Cortex of kidney (tissue), 1 donor: ENCODE measurements at places on chromosomes 12 and 14.

- no peak for DNase-seq
Measured at GRCh38 chr12:55676707-55677106, 31.0 kb downstream of the ITGA7 start.

DNA sequence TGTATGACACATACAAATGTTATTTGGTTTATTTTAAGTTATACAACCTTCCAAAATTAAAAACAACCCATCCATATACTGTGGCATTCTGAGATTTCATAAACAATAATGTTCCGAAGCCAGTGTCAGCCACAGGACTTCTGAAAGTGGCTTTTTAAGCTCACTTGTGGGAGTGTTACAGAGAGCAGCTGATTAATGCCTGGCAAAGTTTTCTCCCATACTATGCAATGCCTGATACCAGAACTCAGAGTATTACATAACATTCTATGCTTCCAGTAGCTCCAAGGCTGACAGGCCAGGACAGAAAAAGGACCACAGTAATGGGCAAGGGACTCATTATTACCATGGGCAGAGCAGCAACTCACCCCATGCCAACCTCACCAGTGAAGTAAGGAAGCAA, 29.3 kb downstream of the NELL2 start:
- no peak for DNase-seq

GRCh38 chr12:5294274-5295070, 137.4 kb upstream of the NTF3 start:
- no peak for DNase-seq

- no peak for DNase-seq
Measured at GRCh38 chr12:76489737-76490136, 69.8 kb downstream of the OSBPL8 start.

GRCh38 chr14:103899316-103899715, 28.9 kb upstream of the TDRD9 start:
- no peak for DNase-seq

DNA sequence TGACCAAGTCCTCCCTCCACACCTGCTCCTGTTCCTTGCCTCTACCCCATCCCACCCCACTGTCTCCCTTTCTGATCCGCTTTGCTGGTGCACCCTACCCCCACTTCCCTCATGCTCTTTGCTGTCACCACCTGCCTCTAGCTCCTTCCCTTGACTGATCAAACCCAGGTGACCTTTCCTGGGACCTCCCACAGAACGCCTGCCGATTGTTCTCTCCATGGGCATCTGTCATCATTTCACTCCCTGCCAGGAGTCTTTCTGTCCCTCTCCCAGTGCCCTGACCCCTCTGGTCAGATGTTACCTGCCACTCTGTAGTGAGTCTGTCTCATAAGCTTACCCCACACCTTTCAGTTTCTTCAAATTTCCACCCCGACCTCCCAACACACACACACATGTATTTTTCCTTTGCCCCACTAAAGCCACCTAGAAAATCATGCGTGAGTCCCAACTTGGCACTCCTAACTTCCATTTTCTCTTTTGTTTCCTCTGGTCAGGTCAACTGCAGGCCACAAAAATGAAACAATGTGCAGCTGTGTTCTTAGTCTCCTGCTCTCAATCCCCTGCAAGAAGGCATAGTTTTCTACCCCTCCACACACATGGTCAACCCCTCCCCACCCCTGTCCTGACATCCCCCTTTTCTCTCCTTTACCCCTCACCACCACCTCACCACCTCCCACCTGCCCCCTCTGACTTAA, 229.8 kb downstream of the DPF3 start:
- no peak for DNase-seq

- no peak for DNase-seq
Measured at GRCh38 chr12:1936406-1937320, 18.2 kb upstream of the CACNA2D4 start.

GRCh38 chr14:96416292-96416691, 24.4 kb downstream of the AK7 start:
- DNase-seq: no peak

- no peak for DNase-seq
Measured at GRCh38 chr12:102806110-102806509, 110.9 kb downstream of the PAH start.

- no peak for DNase-seq
Measured at GRCh38 chr12:95590775-95591174, 39.5 kb upstream of the USP44 start.

DNA sequence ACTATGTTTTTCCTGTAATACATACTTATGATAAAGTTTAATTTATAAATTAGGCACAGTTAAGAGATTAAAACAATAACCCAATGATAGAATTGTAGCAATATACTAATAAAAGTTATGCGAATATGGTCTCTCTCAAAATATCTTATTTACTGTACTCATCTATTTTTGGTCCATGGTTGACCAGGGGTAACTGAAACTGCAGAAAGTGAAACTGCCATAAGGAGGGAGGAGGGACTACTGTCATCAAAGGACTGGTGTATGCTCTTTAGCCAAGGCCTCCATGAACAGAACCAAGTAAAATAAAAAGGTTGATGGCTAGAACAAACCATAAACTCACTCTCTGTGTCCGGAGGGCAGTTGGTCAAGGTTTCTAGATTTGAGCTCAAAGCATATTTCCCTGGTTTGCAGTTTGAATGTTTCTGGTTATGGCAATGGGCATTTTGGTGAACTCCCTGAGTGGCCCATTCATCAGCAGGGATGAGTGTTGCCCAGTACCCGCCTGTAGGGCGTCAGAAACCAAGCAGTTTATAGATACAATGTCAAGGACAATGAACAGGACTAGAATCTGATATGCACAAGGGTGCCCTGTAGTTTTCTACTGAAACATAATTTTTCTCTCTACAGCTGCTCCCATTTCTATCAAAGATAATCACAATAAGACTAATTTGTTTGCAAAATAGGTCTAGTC, 19.8 kb downstream of the LEMD3 start:
- DNase-seq: no peak

DNA sequence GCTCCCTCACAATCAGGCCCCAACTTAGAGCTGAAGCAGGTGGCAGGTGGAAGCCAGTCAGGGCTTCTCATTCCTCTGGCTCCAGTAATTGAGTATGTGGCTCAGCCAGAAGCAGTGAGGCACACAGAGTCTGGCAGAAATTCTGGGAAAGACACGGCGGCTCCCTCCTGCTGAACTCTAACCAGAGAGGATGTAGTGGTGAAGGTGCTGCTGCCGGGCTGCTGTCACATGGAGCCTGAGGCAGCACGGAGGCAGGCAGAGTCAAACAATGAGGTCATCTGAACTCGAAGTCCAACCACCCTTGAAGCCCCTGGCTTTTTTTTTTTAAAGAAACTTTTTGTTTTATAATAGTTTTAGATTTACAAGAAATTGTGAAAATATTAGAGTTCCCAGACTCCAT, 33.4 kb upstream of the SMOC1 start:
- no peak for DNase-seq

DNA sequence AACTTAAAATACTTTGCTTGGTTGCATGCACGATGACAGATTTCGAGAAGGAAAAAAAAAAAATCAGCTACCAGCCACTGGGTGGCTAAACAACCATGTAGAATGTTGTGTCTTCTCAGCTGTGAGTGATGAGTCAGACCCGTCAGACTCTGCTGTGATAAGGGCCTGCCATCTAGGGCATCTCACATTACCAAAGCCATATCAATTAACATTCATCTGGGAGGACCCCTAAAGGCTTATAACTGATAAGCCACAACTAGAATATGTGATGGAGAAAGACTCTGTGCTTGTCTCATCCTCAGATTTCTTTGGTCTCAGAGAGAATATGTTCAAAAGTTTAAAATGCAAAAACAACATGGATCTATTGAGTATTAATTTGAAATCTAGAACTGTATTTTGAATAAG, 111.5 kb downstream of the PAX9 start:
- DNase-seq: no peak

GRCh38 chr14:66483322-66483721, 2.8 kb upstream of the CCDC196 start:
- no peak for DNase-seq

- DNase-seq: no peak
Measured at GRCh38 chr12:42023733-42024494, 120.8 kb downstream of the GXYLT1 start.

GRCh38 chr12:25995906-25996305, 37.4 kb downstream of the RASSF8 start:
- no peak for DNase-seq

DNA sequence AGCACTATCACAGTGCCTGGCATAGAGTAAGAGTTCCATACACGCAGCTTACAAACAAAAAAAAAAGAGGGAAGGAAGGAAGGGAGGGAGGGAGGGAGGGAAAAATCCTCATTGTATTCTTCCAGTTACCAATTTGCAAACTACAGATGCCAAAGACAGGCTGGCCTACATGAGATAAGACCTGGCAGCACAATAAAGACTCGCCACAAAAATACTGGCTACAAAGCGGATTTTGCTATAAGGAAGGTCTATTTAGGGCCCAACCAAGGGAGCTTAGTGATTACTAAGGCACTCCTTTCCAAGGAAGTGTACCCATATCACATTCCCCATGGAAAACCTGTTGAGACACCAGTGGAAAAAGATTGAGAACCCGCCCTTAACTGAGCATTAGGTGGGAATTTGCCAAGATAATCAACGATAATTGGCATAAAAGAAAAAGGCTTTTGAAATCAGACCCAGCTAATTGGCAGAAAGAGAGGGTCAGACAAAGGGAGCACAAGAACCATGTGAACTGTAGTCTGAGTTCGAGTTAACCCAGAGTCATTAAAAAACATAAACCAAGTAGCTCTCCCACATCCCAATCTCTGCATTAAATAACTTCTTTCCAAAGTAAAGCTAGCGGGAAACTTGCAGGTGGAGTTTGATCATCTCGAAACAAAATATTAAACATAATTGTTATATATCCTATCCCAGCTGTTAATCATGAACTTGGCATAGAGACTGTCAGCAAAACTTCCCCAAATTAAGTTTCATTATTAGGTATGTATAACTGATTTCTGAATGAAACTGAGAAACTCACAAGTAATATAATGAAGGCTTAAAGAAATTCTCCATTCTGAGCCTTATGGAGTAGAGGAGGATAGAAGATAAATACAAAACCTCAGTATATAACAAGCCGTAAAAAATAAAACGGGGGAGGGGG, 50.1 kb downstream of the PHLDA1 start:
- no peak for DNase-seq

- no peak for DNase-seq
Measured at GRCh38 chr14:90132821-90133570, 71.2 kb downstream of the KCNK13 start.

DNA sequence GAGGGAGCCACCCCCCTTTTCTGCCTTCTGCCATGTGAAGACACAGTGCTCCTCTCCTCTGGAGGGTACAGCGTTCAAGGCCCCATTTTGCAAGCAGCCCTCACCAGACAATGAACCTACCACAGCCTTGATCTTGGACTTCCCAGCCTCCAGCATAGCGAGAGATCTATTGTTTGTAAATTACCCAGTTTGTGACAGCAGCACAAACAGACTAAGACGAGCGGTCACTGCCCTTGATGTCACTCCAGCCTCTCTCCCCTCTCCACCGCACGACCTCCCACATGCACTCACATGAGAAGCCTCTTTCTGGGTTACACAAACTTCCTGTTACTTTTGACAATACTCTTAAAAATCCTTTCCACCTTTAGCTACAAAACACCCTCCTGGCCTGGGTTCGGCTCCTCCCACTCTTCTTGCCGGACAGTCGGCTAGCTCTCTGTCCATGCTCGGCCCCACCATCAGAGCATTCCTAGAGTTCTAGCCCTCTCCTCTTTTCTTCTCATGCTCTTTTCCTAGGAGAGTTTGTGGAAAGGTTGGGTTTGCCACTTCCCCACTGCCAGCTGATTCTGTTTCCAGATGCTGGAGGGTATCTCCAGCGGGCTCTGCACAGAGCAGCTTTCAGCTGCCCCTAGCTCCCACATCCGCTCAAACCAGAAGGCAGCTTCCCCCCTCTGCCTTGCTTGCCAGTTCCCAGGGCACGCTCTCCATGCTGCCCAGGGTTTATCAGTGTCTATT, 124.3 kb downstream of the FOXN3 start:
- no peak for DNase-seq

- DNase-seq: no peak
Measured at GRCh38 chr14:75577090-75577489, 1.3 kb upstream of the FLVCR2 start.

DNA sequence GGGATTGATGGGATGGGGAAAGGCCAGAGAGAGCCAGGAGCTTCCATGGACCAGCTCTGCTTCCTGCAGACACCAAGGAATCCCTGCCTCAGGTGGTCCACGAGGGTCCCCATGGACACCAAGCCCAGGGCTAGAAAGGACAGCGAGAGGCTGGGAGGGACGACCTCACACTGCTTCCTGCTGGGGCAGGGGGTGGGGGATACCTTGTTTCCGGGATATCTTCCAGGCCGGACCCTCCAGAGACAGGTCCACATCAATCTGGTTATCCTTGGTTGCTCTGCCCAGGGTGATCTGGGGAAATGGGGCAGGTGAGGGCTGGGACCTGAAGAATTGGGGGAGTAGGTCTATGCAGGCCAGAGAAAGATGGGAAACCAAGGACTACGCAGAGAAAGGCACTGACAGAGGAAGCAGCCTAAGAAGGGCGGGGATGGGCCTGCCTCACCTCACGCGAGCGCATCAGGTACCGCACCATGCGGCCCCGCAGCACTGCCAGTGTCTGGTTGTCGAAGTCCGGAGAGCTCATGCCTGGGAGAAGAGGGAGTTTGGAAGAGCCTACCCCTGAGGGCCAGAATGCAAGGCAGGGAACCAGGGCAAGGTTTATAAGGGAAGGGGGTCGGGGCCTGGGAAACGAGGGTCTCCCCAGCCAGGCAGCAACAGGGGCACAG, 8.8 kb downstream of the MCRS1 start:
- no peak for DNase-seq

DNA sequence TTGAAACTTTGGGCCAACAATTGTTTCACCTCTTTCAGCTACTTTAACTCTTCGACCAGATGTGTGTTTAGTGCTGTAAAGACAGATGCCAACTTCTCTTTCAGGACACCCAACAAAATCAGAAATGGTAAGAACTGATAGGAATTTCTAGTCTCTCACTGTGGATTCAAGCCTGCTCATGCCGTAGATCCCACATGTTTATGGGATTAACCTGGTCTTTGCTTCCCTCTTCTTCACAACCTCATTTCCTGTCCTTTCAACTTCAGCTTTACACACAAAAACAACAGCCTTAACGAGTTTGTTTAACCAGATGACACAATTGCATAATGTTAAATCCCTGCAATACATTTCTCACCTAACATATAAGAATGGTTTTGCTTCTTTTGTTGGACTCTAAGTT, 1031.9 kb upstream of the LRFN5 start:
- DNase-seq: no peak

- DNase-seq: no peak
Measured at GRCh38 chr12:108187831-108188230, 58.7 kb downstream of the WSCD2 start.

- no peak for DNase-seq
Measured at GRCh38 chr12:94620621-94621020, 29.7 kb downstream of the TMCC3 start.

- DNase-seq: no peak
Measured at GRCh38 chr14:60221457-60221856, 27.6 kb upstream of the PPM1A start.
